CD8-positive, alpha-beta memory T cell (primary cell): ENCODE measurements at places on chromosomes 1 and 21. TPM values are rescaled to one million over a fixed set of nuclear protein-coding genes. Genes with fewer than 3 reads are reported as not detected.

DNA sequence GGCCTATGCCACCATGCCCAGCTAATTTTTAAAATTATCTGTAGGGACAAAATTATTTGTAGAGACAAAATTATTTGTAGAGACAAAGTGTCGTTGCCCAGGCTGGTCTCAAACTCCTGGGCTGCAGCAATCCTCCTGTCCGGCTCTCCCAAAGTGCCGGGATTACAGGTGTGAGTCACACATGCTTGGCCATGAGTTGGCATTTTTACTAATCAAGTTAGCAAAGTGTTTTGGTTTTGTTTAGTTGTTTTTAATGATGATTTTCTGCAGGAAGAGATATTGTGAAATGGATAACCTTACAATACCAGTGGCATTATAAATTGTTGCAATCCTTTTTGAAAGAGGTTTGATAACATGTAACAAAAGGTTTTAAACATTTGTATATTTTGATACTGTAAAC is 65.3 kb upstream of the MAGI3 start:
- no peak overlapping the region for H3K27ac ChIP-seq
- no peaks in the 10 kb centered on the region for H3K27me3 ChIP-seq
- H3K4me1 ChIP-seq = no peaks in the 10 kb centered on the region
- no peak overlapping the region for H3K4me3 ChIP-seq
- no peaks in the 10 kb centered on the region for H3K36me3 ChIP-seq

The FAM78B gene
- 0.26 TPM for total RNA-seq

The CLIC6 gene
- 0.37 TPM for total RNA-seq

The PLPPR4 gene
- total RNA-seq = not detected

The AMIGO1 gene
- 4.0 TPM for total RNA-seq

GRCh38 chr1:46011121-46011695 is 121.2 kb downstream of the PIK3R3 start:
- no peak for DNase-seq
- H3K4me3 ChIP-seq = no peak overlapping the region
- no peaks in the 10 kb centered on the region for H3K4me1 ChIP-seq
- no peaks in the 10 kb centered on the region for H3K36me3 ChIP-seq

DNA sequence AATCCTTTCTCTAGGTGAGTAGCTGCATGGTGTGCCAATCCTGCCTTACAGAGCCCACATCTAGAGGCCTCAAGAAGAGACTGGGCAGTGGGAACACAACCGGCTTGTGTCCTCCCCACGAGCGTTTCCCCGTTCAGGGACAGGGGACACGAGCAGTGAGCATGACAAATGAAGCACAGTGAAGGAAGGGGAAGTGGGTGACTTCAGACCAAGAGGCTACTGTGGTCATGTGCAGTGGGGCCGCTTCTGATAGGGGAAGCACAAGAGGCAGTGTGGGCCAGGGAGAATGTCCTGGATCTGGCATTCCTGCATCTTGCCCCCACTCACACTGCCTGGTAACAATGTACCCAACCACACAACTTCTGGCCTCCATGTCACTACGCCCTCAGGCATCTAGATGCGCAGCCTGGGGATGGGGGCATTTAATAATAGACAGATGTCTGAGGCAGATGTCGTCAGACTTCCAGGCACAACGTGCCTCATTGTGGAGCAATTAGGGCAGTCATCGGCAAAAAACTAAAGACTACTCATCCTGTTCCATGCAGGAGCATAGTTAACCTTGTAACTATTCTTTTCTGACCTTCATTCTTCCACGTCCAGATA is 155.6 kb upstream of the NBPF11 start:
- H3K4me1 ChIP-seq = peaks cover 11% of the 10 kb centered on the region
- no peaks in the 10 kb centered on the region for H3K36me3 ChIP-seq
- DNase-seq = no peak
- peaks cover 51% of the 10 kb centered on the region for H3K27me3 ChIP-seq
- H3K4me3 ChIP-seq = no peak overlapping the region

DNA sequence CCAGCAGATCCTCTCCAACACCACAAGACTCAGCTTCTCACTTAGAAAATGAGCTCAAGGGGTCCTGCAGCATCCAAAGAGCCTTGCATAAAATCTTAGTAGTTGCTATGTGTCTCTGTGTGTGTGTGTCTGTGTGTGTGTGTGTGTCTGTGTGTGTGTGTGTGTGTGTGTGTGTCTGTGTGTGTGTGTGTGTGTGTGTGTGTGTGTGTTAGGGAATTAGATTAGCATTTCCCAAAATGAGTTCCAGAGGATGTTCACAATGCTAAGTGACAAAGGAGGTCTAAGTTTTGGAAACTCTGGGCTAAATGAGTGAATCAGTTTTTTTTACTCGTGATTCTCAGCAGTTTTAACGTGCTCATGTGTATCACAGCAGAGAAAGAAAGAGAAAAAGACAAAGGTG is 30.5 kb downstream of the TNNT2 start:
- H3K36me3 ChIP-seq = no peaks in the 10 kb centered on the region
- peaks cover 6% of the 10 kb centered on the region for H3K27me3 ChIP-seq
- H3K4me3 ChIP-seq = no peak overlapping the region
- no peak for DNase-seq

- no peaks in the 10 kb centered on the region for H3K27me3 ChIP-seq
- DNase-seq = no peak
- no peaks in the 10 kb centered on the region for H3K4me1 ChIP-seq
- H3K4me3 ChIP-seq = no peak overlapping the region
- H3K36me3 ChIP-seq = no peaks in the 10 kb centered on the region
Observed at GRCh38 chr1:53166912-53167311, 24.5 kb upstream of the SLC1A7 start.

DNA sequence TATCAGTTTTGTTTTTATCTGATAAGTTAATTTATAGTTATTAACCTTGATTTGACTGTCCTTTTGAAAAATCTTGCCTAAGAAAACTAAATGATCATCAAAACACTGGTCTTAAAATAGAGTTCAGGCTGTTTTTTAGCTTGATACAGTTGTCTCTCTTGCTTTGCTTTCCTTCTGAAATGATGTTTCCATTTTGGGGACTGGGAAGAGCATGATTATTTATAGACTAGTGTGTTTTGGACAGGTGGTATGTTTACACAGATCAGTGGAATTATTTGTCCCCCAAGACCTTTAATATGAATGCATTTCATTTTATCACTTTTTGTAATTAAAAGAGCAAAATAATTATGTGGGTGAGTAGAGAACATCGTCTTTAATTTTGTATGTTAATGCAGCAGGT is 90.8 kb downstream of the XPR1 start:
- DNase-seq = no peak
- H3K36me3 ChIP-seq = no peaks in the 10 kb centered on the region
- no peak overlapping the region for H3K27ac ChIP-seq
- H3K27me3 ChIP-seq = no peaks in the 10 kb centered on the region

GRCh38 chr1:153434746-153435455 is 18.6 kb downstream of the S100A7A start:
- no peak for DNase-seq
- H3K27me3 ChIP-seq = no peaks in the 10 kb centered on the region
- H3K4me1 ChIP-seq = no peaks in the 10 kb centered on the region
- H3K27ac ChIP-seq = no peak overlapping the region
- H3K4me3 ChIP-seq = no peak overlapping the region

The NPHS2 gene
- not detected for total RNA-seq

- DNase-seq = no peak
- no peaks in the 10 kb centered on the region for H3K4me1 ChIP-seq
- H3K36me3 ChIP-seq = no peaks in the 10 kb centered on the region
- H3K27ac ChIP-seq = no peak overlapping the region
- H3K4me3 ChIP-seq = no peak overlapping the region
- no peaks in the 10 kb centered on the region for H3K27me3 ChIP-seq
Observed at GRCh38 chr1:85116856-85117255, 68.6 kb upstream of the MCOLN3 start.

- no peaks in the 10 kb centered on the region for H3K4me1 ChIP-seq
- DNase-seq = no peak
- no peak overlapping the region for H3K27ac ChIP-seq
- H3K4me3 ChIP-seq = no peak overlapping the region
- H3K36me3 ChIP-seq = no peaks in the 10 kb centered on the region
Observed at GRCh38 chr1:111948209-111949171, 41.0 kb downstream of the KCND3 start.

DNA sequence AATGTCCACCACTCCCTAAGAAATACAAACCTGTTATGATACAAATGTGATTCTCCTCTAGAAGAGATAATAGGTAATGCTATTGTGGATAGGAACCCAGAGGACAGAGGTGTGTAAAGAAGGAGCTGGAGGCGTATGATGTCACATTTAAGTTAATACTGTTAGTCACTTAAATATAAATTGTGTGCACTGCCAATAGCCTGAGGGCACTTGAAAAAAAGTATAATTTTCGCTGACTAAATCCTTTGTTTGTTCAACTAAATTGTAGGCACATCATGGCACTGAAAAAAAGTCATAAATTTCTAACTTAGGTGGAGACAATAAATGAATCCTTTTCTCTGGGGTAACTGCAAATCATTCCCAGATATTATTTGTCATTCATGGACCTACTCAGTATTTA is 4.4 kb downstream of the RCSD1 start:
- no peaks in the 10 kb centered on the region for H3K27me3 ChIP-seq
- peaks cover 26% of the 10 kb centered on the region for H3K36me3 ChIP-seq
- H3K4me1 ChIP-seq = peaks cover 79% of the 10 kb centered on the region
- no peak for DNase-seq
- no peak overlapping the region for H3K27ac ChIP-seq

DNA sequence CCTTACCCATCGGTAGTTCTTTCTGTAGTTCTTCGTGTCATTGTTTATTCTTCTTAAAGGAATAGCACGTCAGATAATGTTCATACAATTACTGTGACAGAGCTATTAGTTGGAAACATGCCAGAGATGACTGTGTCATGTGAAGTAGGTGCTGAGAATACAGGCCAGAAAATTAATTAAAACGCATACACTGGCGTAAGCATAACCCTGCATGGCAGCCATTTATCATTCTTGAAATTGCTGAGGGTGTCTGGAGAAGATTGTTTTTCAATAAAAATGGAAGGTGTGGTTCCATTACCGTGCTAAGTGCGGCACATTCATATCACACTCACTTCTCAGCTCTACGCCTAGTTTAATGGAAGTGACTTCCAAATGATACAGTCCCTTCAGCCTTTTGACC is 7.8 kb downstream of the ETS2 start:
- H3K4me3 ChIP-seq = no peak overlapping the region
- no peak overlapping the region for H3K27ac ChIP-seq
- no peak for DNase-seq
- H3K36me3 ChIP-seq = peaks cover 35% of the 10 kb centered on the region

DNA sequence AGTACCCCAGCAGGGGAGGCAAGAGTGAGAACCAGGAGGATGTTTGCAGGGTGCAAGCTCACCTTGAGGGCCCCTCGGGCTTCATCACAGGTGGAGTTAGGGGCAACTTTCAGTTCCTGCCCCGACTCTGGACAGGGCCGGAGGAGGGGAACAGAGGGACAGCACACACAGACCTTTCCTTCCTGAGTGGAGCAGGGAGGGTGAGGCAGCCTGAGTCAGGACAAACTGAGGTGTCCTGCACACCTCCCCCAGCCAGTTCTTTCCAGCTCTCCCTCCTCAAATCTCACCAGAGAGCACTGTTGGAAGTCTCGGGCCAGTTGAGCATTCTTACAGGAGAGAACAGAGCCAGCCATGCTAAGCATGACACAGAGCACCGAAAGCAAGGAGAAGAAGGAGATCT is 1.5 kb downstream of the ENTREP3 start:
- no peak overlapping the region for H3K4me3 ChIP-seq
- no peak for DNase-seq
- peaks cover 7% of the 10 kb centered on the region for H3K4me1 ChIP-seq
- no peaks in the 10 kb centered on the region for H3K27me3 ChIP-seq
- peaks cover 11% of the 10 kb centered on the region for H3K36me3 ChIP-seq

The RNU1-4 gene
- total RNA-seq = 1,300 TPM

- H3K36me3 ChIP-seq = no peaks in the 10 kb centered on the region
- peaks cover 33% of the 10 kb centered on the region for H3K4me1 ChIP-seq
- H3K4me3 ChIP-seq = no peak overlapping the region
- no peaks in the 10 kb centered on the region for H3K27me3 ChIP-seq
- no peak for DNase-seq
Observed at GRCh38 chr21:14548779-14549178, 2.7 kb upstream of the SAMSN1 start.

GRCh38 chr1:174165471-174166137 is 6.3 kb downstream of the RABGAP1L start:
- H3K36me3 ChIP-seq = no peaks in the 10 kb centered on the region
- DNase-seq = no peak
- no peaks in the 10 kb centered on the region for H3K27me3 ChIP-seq
- H3K4me3 ChIP-seq = no peak overlapping the region
- H3K4me1 ChIP-seq = peaks cover 34% of the 10 kb centered on the region

DNA sequence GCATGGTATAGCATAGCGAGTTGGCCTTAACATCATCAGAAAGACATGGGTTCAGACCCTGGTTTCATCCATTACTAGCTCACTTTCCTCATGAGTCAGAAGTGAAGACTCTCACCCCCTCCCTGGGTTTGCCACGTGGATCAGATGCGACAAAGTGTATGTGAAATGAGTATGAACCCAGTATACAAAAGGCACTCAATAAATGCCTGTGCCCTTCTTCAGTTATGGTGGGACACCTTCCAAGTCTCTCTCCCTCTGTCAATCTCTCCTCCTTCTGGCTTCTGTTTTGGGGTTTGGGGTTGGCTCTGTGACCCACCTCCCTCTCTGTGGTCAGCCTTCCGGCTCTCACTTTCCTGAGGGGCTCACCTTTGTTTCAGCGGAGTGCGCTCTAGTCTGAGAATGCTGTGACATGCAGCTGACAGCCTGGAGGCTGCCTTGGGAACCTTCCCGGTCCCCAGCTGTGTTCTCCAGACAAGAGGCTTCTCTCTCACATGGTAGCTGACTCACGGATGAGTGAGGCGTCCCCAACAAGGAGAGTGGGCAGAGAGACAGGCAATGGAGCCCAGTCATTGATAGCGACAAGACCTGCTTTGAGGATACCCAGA is 155.0 kb upstream of the EDN2 start:
- peaks cover 15% of the 10 kb centered on the region for H3K4me1 ChIP-seq
- no peak overlapping the region for H3K27ac ChIP-seq
- no peaks in the 10 kb centered on the region for H3K36me3 ChIP-seq
- H3K4me3 ChIP-seq = no peak overlapping the region
- no peaks in the 10 kb centered on the region for H3K27me3 ChIP-seq
- no peak for DNase-seq

- no peaks in the 10 kb centered on the region for H3K4me1 ChIP-seq
- no peak overlapping the region for H3K27ac ChIP-seq
- H3K36me3 ChIP-seq = no peaks in the 10 kb centered on the region
- H3K4me3 ChIP-seq = no peak overlapping the region
Observed at GRCh38 chr1:227902641-227902990, 45.1 kb downstream of the WNT9A start.

The RNF2 gene
- 32.2 TPM for total RNA-seq

The CD55 gene
- total RNA-seq = 85.2 TPM

DNA sequence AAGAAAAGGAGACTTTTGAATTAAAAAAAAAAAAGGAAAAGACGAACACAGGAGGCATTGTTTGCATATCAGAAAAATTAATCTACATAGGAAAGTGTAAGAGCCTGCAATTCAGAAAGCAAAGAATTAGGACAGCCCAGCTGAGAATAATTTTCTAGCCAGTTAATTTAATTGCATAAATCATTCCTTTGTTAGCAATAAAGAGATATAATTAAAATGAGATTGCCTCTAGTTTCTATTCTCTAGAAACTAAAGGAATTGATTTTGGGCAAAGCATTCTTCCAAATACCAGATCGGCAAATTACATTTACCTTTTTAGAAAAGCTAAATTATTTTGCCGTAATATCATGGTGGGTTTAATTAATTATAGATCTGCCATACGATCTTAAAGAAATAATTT is 46.0 kb downstream of the NUF2 start:
- no peaks in the 10 kb centered on the region for H3K27me3 ChIP-seq
- H3K36me3 ChIP-seq = no peaks in the 10 kb centered on the region
- DNase-seq = no peak
- no peaks in the 10 kb centered on the region for H3K4me1 ChIP-seq

The WDR64 gene
- not detected for total RNA-seq
